ENCODE measurements at places on chromosomes 1 and 21. TPM values are rescaled to one million over a fixed set of nuclear protein-coding genes. Genes with fewer than 3 reads are reported as not detected.

DNA sequence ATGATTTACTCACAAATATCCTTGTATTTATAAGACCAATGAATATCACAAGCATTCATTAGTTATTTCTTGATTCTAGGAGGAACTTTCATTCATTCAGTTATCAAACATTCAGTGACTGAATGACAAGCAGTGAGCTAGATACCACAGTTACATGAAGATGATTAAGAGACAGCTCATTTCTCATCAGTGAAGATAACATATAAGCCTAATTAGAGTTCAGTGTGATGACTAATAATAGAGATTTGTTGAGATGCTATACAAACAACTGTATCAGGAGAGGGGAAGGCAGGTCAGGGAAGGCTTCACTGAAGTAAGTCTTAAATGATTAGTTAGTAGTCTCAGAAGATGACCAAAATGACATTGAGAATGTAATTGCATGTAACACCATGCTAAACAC, 14.6 kb upstream of the C1orf105 start:
- no peak for DNase-seq

- no peak for DNase-seq
Observed at GRCh38 chr1:149934356-149934755, 2.3 kb downstream of the MTMR11 start.

DNA sequence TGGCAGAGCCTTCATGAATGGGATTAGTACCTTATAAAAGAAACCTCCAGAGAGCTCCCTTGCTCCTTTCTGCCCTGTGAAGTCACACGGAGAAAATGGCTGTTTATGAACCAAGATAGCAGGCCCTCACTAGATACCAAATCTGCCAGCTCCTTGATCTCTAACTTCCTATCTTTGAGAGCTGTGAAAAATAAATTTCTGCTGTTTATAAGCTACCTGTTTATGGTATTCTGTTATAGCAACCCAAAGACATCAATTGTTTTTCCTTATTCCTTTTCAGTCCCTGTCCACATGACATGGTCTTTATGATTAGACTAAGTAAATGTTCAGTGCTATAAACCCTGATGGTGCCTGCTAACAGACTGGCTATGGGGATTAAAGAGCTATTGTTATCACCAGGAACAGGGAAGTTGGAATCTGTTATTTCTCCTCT, 9.7 kb upstream of the STIL start:
- DNase-seq, result no peak

DNA sequence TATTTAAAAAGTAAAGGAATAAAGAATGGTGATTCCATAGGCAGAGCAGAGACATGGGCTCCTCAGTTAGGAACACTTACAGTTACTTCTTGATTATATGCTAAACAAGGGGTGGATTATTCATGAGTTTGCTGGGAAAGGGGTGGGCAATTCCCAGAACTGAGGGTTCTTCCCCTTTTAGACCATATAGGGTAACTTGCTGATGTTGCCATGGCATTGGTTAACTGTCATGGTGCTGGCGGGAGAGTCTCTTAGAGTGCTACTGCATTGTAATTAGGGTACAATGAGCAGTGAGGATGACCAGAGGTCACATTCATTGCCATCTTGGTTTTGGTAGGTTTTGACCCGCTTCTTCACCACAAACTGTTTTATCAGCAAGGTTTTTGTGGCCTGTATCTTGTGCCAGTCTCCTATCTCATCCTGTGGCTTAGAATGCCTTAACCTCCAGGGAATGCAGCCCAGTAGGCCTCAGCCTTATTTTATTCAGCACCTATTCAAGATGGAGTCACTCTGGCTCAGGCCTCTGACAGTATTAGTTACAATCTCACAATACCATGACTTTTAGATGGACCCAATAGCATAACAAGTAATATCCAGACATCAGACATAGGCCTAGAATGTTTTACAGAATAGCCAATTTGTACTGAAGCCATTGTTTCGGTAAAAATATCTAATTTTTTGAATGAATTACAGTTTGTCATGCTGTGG, 106.8 kb downstream of the ZBTB18 start:
- no peak for DNase-seq

The SLAMF6 gene
- total RNA-seq, result not detected

The GPR157 gene
- 4.1 TPM for total RNA-seq

The ELOA gene
- total RNA-seq, result 47.0 TPM

The TACSTD2 gene
- not detected for total RNA-seq

All from osteocyte (in vitro differentiated cells).